Heart right ventricle (tissue), 16 donors: ENCODE measurements at places on chromosomes 13 and 19. TPM values are rescaled to one million over a fixed set of nuclear protein-coding genes. Genes with fewer than 3 reads are reported as not detected.

F10 gene
- 4.6 TPM for polyA plus RNA-seq

TPP2 gene
- 19.5 TPM for polyA plus RNA-seq

ZNF417 gene
- polyA plus RNA-seq: 1.8 TPM

HRC gene
- 710 TPM for polyA plus RNA-seq

MBD3L5 gene
- polyA plus RNA-seq: not detected

MIER2 gene
- polyA plus RNA-seq: 30.4 TPM

HOMER3 gene
- 20.8 TPM for polyA plus RNA-seq

FFAR3 gene
- polyA plus RNA-seq: 0.09 TPM

OXGR1 gene
- polyA plus RNA-seq: 0.22 TPM

MEDAG gene
- 10.2 TPM for polyA plus RNA-seq

GRIK5 gene
- polyA plus RNA-seq: 1.4 TPM

KLK4 gene
- polyA plus RNA-seq: not detected

CXCL17 gene
- not detected for polyA plus RNA-seq

ARHGAP33 gene
- polyA plus RNA-seq: 2.2 TPM

TUBA3C gene
- polyA plus RNA-seq: 0.06 TPM

WTIP gene
- 4.8 TPM for polyA plus RNA-seq

GSX1 gene
- polyA plus RNA-seq: not detected

CRLF1 gene
- polyA plus RNA-seq: 161 TPM

CPT1C gene
- polyA plus RNA-seq: 10.7 TPM

IRGC gene
- not detected for polyA plus RNA-seq

PARP4 gene
- polyA plus RNA-seq: 8.3 TPM

KLK5 gene
- polyA plus RNA-seq: not detected

FPR3 gene
- polyA plus RNA-seq: 0.73 TPM

XRCC1 gene
- 19.2 TPM for polyA plus RNA-seq

UNC13A gene
- polyA plus RNA-seq: 0.44 TPM

C1QTNF9 gene
- polyA plus RNA-seq: 3.8 TPM

MAST1 gene
- polyA plus RNA-seq: 0.07 TPM

OR7C1 gene
- 0.07 TPM for polyA plus RNA-seq

TLE6 gene
- polyA plus RNA-seq: 1.2 TPM

SPTBN4 gene
- 13.8 TPM for polyA plus RNA-seq

NOSIP gene
- polyA plus RNA-seq: 120 TPM

LILRA1 gene
- polyA plus RNA-seq: 0.29 TPM

APOC4 gene
- not detected for polyA plus RNA-seq

ZSCAN4 gene
- polyA plus RNA-seq: 0.29 TPM

ICAM5 gene
- polyA plus RNA-seq: 0.51 TPM

SEMA6B gene
- polyA plus RNA-seq: 12.8 TPM
